ENCODE measurements at places on chromosomes 6 and 20.

GRCh38 chr20:1810572-1810925 is 84.7 kb upstream of the SIRPA start:
- no peaks in the 10 kb centered on the region for H3K36me3 ChIP-seq
- no peak for DNase-seq
- H3K4me1 ChIP-seq = peaks cover 15% of the 10 kb centered on the region

- no peak for DNase-seq
- no peak overlapping the region for H3K27ac ChIP-seq
- no peaks in the 10 kb centered on the region for H3K4me1 ChIP-seq
- H3K36me3 ChIP-seq = no peaks in the 10 kb centered on the region
- no peak overlapping the region for H3K4me3 ChIP-seq
These were observed 54.0 kb upstream of the HMGCLL1 start for GRCh38 chr6:55632953-55633352.

- no peak for DNase-seq
- no peak overlapping the region for H3K4me3 ChIP-seq
- no peaks in the 10 kb centered on the region for H3K36me3 ChIP-seq
- H3K27ac ChIP-seq = no peak overlapping the region
These were observed 182.6 kb downstream of the NFATC2 start for GRCh38 chr20:51359947-51360346.

- no peak for DNase-seq
- no peaks in the 10 kb centered on the region for H3K27me3 ChIP-seq
- H3K4me1 ChIP-seq = no peaks in the 10 kb centered on the region
- H3K4me3 ChIP-seq = no peak overlapping the region
- H3K36me3 ChIP-seq = no peaks in the 10 kb centered on the region
These were observed 507.2 kb upstream of the CHD6 start for GRCh38 chr20:42125426-42125825.

DNA sequence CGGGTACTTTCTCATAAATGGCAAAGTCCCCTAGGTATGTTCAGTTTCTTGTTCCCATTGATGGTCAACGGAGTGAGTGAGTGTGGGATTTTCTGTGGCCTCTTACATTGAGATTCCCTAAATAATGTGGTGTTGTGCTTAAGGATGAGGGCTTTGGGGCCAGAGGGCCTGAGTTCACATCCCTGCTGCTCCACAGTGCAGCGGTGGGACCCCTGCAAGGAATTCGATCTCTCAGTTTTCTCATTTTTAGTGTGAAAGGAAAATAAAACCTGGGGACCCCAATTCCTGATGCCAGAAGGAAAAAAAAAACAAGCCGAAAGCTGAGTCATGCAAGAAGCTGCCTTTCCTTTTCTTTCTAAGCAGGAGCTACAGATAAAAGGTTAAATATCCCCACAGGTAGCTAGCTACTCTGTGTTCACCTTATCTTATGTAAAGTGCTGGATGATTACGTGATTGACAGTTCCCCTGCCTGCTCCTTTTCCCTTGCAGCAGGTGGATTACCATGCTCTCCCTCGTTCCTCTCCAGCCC is 120.2 kb upstream of the CLDN20 start:
- no peaks in the 10 kb centered on the region for H3K36me3 ChIP-seq
- H3K27me3 ChIP-seq = no peaks in the 10 kb centered on the region
- H3K27ac ChIP-seq = peak overlapping the region; percentile 73
- DNase-seq = no peak

GRCh38 chr20:53503517-53503919 is 90.1 kb downstream of the ZNF217 start:
- no peaks in the 10 kb centered on the region for H3K4me1 ChIP-seq
- no peak overlapping the region for H3K27ac ChIP-seq
- peaks cover 2% of the 10 kb centered on the region for H3K36me3 ChIP-seq

- H3K4me1 ChIP-seq = no peaks in the 10 kb centered on the region
- no peak for DNase-seq
- H3K36me3 ChIP-seq = no peaks in the 10 kb centered on the region
- H3K27me3 ChIP-seq = no peaks in the 10 kb centered on the region
- no peak overlapping the region for H3K4me3 ChIP-seq
These were observed 246.7 kb downstream of the DLL1 start for GRCh38 chr6:170043881-170044790.

DNA sequence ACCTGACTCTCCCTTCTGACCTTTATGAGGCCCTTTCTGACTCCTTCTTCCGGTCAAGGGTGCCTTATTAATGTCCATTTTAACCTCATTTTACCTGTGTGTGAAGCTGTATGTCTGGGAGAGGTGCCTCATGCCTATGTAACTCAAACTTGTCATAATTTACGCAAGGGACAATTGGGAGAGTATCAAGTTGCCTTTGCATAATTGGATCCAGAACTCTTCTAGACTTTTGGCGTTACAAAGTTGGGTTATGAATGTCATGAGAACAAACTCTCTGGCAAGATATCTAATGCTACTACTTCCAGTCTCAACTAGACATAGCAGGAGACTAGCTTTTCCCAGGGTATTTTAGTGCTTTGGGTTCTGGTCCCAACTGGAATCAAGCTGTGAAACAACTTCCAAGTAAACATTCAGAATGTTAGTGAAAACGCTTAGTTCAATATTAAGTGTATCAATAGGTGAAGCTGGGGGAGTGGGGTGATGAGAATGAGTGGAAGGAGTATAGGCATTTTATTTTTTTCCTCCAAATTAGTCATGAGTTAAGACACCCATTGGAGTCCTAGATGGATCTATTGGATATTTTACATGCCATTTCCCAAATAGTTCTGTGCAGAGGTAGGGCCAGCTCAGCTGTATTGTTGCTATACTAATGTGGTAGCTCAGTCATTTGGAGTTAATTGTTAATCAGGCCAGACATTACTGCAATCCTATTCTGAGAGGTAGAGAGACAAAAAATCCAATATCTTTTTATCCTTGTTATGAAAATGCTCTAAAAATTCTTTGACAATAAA is 159.9 kb downstream of the TFAP2B start:
- H3K4me3 ChIP-seq = no peak overlapping the region
- H3K27ac ChIP-seq = no peak overlapping the region
- H3K36me3 ChIP-seq = no peaks in the 10 kb centered on the region
- H3K27me3 ChIP-seq = no peaks in the 10 kb centered on the region
- peaks cover 3% of the 10 kb centered on the region for H3K4me1 ChIP-seq
- DNase-seq = no peak

- DNase-seq = peak; percentile 88
- H3K4me3 ChIP-seq = peak within 1 kb of the TSS; percentile 70
- peaks cover 16% of the 10 kb centered on the region for H3K4me1 ChIP-seq
- no peak within 1 kb of the TSS for H3K27ac ChIP-seq
These were observed at the start of gene PCSK2 for GRCh38 chr20:17226410-17227218. Gene PCSK2 (plus strand): TSS chr20:17227040. CDS start chr20:17227306, 266 bp downstream.

DNA sequence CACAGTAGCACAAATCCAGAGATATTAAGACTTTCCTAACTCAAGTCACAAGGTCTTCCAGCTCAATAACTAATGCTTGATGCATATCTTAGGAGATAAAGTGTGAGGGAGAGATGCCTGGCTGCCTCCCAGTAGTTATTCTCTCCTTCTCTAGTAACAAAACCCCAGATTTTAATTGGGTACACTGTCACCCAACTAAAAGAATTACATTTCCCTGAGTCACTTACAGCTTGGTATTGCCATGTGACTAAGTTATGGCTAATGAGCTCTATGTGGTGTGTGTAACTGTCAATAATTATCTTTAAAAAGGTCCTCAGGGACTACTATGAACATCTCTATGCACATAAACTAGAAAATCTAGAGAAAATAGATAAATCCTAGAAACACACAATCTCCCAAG is 32.0 kb downstream of the KIF6 start:
- no peak overlapping the region for H3K4me3 ChIP-seq
- no peak for DNase-seq
- H3K27me3 ChIP-seq = no peaks in the 10 kb centered on the region
- no peaks in the 10 kb centered on the region for H3K4me1 ChIP-seq

- no peaks in the 10 kb centered on the region for H3K27me3 ChIP-seq
- H3K4me1 ChIP-seq = no peaks in the 10 kb centered on the region
- no peak for DNase-seq
- H3K36me3 ChIP-seq = no peaks in the 10 kb centered on the region
- H3K4me3 ChIP-seq = no peak overlapping the region
- H3K27ac ChIP-seq = no peak overlapping the region
These were observed 40.8 kb downstream of the NT5E start for GRCh38 chr6:85490516-85491248.

- H3K27ac ChIP-seq = no peak overlapping the region
- H3K27me3 ChIP-seq = no peaks in the 10 kb centered on the region
- no peak overlapping the region for H3K4me3 ChIP-seq
- H3K4me1 ChIP-seq = 0 out of 2 replicates have a peak, but pooled peaks cover 3% of the 10 kb centered on the region
- DNase-seq = no peak
These were observed 232.0 kb downstream of the BCAS1 start for GRCh38 chr20:53838311-53838868.

GRCh38 chr6:111564482-111564945 is 41.2 kb downstream of the TRAF3IP2 start:
- no peaks in the 10 kb centered on the region for H3K27me3 ChIP-seq
- H3K4me3 ChIP-seq = no peak overlapping the region
- peaks cover 7% of the 10 kb centered on the region for H3K36me3 ChIP-seq
- DNase-seq = no peak
- no peak overlapping the region for H3K27ac ChIP-seq
